ENCODE measurements at places on chromosomes 7 and 10.
A peak's percentile ranks its signal among the peaks of the same experiment; 100 is the strongest.

DNA sequence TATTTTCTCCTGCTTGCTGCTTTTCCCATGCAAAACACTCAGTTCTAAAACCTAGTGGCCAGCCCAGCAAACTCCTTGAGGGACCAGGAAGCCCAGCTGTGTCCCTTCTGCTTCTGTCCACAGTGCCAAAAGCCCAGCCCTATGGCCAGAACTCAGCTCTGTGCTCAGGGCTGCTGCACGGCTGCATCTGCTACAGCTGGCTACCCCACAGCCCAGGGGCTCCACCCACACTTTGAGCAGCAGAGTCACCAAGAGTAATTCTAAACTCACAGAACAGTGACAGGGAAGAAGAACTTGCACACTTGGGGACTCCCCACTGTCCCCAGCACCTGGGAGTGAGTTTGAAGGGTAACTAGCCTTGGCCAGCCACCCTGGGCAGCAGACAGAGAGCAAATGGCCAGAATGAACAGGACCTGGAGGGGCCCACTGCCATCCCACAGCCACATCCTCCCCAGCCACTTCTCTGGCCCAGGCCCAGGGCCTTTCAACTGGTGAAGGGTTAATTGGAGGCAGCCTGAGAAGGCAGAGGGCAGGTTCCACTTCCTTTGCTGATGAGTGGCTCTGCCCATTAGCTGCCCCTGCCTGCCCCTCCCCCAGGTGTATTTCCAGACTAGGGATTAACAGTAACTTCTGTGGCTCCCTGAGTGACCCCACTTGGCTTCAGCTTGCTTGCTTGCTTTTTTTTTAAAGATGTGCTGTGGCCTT lies 28.1 kb upstream of the TRIM8 start:
- DNase-seq = no peak

GRCh38 chr7:91127325-91127724 lies 136.9 kb upstream of the FZD1 start:
- no peak for DNase-seq

DNA sequence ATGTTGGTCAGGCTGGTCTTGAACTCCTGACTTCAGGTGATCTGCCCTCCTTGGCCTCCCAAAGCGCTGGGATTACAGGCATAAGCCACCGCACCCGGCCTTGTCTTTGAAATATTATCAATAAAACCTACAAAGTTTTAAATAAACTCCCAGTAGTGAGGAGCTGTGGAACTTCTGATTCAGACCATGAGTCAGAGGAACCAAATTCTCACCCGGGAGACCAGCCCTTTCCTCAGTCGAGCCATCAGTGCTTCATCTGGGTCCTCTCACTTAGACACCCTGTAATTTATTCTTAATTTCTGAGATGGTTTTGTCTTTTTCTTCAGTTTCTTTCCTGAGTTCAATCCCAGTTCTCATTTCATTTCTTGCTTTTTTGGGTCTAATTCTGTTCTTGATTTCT lies 68.6 kb downstream of the DYNC2I1 start:
- DNase-seq = peak; percentile 1

GRCh38 chr7:148540041-148540738 lies 50.4 kb upstream of the C7orf33 start:
- no peak for DNase-seq

GRCh38 chr7:36965625-36966024 lies 241.3 kb upstream of the AOAH start:
- no peak for DNase-seq

GRCh38 chr7:107882766-107883165 lies 8.2 kb upstream of the DLD start:
- DNase-seq = no peak

- DNase-seq = no peak
Observed at GRCh38 chr7:106463851-106464611, 179.2 kb upstream of the NAMPT start.

GRCh38 chr10:79129361-79129997 lies 60.7 kb downstream of the ZMIZ1 start:
- no peak for DNase-seq

GRCh38 chr10:60405172-60405571 lies 15.5 kb upstream of the ANK3 start:
- no peak for DNase-seq

DNA sequence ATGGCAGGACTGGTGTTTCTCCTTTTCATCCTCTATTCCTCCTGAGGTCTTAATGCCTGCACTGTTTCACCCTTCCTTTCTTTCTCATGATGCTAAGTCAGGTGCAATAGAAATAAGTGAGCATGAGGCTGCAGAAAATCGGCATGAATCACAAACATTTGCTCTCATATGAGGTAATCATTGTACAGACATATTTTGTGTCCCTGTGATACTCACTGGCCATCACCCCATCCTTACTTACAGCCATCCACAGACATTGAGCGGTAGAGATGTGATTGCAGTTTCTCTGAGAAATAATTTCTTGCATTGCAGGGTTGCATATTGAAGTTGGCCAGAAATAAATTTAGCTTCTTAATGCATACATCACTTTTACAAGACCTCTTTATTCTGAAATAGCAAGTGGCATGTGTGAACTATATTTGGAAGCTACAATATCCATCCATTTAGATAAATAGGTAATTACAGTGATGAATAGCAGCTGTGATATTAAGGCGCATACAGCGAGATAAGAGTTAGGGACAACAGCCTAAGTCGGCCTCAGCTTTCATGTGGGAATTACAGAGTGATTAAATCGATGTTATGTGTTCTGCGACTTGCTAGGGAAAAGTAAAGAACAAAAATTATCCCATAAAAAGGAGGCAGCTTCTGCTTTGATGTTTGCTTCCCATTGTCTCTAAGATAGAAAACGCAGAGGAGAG lies 612.6 kb downstream of the SORCS3 start:
- DNase-seq = no peak

DNA sequence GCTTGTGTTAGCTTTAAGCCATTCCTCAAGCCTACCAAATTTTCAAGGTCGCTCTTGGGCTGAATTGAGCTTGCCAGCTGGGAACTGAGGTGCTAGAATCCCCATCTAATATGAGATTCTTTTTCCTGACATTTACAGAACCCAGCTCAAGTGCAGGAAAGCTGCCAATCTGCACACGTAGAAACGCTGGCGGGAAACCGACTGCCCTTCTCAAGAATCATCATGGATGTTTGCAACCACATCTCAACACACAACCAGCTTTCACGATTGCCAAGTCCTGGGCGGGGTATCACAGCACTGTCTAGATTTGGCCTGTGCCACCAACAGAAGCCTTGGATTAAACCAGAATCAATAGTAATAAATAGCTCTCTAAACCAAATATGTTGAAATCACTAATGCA lies 203.7 kb downstream of the DIP2C start:
- DNase-seq = no peak

DNA sequence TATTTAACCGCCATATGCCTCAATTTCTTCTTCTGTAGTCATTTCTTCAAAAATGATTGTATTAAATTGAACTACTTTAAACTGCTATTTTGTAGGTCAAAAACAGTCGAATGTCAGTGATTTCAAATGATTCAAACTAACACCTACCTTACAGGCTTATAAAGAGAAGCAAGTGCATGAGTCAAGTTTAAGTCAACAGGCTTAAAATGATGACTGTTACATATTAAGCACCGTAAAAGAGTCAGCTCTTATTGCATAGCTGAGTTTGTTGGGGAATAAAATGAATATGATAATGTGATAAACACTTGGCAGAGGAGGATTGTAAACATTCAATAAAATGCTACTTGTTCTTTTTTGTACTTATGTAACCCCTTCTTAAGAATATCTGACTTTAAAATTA lies 90.1 kb upstream of the ANKRD1 start:
- no peak for DNase-seq
